T-cell (primary cell): ENCODE measurements at places on chromosomes 13 and 19.

DNA sequence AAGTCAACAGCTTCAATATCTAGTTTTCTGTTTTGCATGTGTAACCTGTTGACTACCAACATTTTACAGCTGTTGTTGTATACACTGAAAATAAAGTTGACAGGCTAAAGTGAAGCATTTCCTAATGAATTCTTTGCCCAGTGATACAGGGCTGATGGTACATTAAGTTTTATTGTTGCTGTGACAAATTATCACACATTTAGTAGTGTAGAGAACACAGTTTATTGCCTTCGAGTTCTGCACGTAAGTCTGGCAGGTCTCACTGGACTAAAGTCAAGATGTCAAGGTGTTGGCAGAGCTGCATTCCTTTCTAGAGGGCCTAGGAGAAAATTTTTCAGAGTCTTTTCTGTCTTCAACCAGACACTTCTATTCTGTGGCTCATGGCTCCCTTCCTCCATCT is 184.2 kb downstream of the SLITRK6 start:
- no peak for DNase-seq

DNA sequence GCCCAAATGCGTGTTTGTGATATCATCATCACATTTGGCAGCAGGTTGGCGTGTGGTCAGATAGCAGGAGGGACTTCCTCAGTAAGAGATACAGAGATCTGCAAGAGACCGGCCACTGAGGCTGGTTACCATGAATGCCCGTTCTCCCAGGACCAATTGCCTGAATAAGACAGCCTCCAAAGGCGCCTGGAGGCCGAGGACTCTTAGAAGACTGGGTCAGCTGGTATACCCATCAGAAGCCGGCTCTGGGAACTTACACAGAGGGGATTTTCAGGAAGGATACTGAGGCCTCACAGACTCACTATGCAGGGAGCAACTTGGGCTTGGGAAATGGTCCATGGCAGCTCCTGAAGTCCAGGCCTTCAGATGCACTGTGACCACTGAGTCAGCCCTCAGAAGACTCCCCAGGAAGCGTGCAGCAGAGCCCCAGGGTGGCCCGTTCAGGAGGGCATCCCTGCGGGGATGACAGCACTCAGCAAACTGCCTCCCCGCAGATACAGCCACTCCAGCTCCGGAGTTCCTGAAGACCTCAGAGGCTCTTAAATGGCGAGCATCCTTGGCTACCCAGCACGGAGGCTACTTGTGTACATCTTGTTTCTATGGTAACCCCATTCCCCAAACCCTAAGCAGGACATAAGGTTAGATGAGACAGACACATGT is 26.4 kb upstream of the VSTM2B start:
- DNase-seq: no peak

DNA sequence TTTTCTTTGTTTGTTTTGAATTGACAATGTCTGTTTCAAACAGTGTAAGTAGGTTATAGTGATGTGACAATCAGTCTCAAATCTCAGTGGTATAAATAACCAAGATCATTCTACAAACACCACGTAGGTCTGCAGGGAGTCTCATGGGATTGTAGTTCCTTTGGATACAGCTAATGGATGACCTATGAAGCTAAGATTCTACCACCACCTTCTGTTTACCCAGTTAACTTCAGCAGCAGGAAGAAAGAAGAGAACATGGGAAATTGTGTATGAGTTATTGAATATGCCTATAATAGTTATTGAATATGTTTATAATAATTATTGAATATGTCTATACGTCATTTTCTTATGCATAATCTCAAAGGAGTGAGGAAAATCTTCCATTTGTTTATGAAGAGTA is 63.9 kb upstream of the SLITRK5 start:
- no peak for DNase-seq

GRCh38 chr13:28872427-28873176 is 52.5 kb downstream of the MTUS2 start:
- DNase-seq: no peak

- DNase-seq: no peak
These were observed 1258.6 kb downstream of the PCDH9 start for GRCh38 chr13:65971541-65971940.

DNA sequence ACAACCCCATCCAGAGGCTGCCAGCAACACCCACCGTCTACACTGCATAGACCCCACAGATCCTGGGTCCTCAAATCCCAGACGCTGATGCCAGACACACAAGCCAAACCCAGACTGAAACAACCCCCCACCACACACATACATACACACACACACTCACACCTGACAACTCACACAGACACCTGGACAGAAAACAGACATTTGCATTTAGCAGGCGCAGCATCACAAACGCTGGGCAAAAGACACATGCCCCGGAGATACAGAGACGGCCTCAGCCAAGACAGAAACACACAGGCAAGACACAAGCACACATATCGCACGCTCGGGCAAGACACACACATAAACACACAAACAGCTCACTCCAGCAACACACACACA is 1.3 kb downstream of the BBC3 start:
- DNase-seq: no peak
